Cortex of kidney (tissue), 1 donor: ENCODE measurements at places on chromosomes 4 and X.

DNA sequence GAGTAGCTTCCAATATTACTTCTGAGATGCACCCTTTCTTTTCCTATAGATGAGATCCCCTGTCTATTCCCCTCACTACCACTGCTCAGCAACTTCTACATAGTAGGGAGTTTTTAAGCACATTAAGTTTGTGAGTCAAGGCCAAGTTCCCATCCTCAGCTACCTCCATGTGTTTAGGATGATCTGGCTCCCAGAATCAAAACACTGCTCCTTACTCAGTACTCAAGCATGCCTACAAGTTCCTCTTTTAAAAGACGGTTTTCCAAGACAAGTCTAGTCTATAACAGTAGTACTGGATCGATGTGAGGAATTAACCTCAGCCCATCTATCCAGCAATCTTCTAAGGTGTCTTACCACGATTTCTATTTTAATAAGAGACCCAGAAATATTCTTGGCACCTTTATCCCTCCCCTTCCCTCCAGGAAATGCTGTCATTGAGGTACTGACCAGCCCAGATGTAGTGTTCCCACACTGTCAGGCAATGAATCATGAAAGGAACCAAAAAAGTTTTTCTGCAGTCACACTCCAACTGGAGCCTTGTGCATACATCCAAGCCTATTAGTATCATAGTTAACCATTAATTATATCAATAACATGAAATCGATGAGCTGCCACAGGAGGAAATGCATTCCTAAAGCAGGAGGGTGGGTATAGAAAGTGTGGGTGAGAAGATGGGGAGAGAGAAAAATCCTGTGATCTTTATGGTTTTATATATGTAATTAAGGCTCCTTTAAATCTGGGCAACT is 29.6 kb downstream of the AREG start:
- no peak for DNase-seq

DNA sequence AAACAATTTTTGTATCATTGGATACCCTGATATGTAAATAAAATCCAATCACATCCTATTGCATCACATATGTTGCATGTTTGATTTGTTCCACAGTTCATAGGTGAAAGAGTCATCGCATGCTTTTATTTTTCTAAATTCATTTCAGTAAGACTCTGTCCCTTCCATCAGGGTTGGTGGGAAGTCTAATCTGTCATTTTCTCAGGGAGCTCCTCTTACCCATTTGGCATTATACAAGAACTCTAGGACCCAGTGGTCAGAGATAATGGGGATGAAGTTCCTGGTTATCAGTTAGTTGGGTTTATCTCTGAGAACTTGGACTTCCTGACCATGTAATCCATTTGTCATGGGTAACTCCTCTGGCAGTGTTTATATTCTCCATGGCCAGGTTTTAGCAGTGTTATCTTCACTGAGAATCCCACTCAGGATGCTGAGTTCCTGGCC is 227.1 kb upstream of the JADE1 start:
- DNase-seq, result no peak

DNA sequence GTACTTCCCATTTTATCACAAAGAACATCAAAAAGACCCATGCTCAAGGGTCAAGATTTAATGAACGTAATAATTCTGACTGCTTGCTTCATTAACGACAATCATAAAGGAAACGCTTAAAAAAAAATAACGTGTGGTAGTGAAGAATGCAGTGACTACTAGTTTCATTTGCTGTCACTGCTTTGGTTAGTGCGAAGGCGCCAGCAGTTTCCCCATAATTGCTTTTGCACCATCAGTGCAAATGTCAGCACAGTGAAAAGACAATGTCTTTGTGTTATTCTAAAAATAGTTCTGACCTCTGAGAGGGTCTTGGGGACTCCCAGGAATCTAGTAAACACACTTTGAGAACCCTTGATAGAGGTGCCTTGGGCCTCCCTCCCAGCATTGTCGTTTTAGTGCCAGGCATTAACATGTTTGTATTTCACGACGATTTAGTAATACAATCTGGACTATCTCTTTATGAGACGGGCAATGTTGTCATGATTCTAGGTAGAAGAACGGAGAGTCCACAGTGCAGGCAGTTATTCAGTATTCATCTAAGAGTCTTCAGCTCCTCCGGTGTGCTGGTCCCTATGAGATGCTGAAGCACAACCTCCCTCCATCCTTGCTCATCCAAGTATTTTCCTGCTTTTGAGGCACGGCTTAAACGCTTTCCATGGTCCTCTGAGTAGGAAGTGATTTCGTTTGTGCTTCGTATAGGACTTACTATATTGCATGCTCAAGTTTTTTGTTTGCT is 71.0 kb downstream of the AFF1 start:
- DNase-seq, result no peak

- DNase-seq, result no peak
These were observed 34.8 kb downstream of the KLHL5 start for GRCh38 chr4:39096847-39097246.

- DNase-seq, result no peak
These were observed 2.2 kb downstream of the ATP8A1 start for GRCh38 chr4:42654631-42655268.

GRCh38 chrX:67780694-67781109 is 236.9 kb downstream of the AR start:
- DNase-seq, result no peak

- DNase-seq, result no peak
These were observed 99.1 kb upstream of the FAM47C start for GRCh38 chrX:36908801-36909675.

DNA sequence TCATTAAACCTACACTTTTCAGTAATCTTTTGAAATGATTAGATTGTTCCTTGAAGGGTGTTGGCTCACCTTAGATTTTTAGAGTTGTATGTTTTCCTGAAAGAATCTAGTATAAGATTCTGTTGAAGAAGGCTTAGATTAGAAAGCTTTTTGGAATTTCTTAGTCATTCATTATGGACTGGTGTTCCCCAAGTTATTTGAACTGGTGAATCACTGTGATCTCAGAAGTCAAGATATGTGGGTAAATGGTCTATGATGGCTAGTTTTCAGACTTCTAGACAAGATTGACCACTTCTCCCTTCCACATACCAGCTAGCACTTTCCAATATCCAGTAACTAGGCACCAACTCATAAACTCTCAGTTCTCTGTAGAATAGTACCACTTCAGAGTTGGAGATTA is 138.1 kb downstream of the KDM6A start:
- DNase-seq, result no peak

DNA sequence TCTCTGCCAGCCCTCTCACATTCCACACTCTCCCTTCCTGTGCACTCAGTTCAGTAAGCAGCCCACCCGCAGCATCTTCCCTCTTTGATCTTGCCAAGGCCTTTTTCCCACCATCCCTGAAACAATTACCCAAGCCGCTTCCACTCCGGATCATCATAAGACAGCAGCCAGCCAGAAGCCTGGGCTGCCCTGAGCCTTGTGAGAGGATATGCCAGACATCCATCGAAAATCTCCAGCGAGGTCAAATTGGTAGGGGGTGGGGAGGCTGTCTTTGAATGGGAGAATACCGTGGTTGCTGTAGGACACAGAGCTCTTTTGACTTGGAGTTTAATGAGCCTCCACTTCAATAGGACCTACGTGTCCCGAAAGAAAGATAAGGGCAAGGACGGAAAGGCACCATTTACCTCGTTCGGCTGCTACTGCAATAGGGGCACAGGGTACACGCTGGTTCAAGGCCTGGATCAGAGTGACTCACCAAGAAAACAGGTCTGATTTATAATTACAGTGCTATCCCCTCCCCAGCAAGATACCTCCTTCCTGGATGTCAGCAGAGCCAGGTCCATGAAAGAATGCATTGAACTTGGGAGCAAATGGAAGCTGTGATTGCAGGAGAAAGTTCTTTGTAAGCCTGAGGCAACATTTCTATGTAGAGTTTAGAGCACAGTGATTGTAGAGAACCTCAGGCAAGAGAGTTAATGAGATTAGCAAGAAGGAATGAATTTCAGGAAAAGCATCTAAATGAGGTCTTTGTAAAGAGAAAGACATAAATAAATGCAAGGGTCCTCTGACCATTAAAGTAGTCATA is 39.5 kb downstream of the AMOT start:
- no peak for DNase-seq

- no peak for DNase-seq
These were observed 179.2 kb downstream of the AASDH start for GRCh38 chr4:56208103-56208502.

DNA sequence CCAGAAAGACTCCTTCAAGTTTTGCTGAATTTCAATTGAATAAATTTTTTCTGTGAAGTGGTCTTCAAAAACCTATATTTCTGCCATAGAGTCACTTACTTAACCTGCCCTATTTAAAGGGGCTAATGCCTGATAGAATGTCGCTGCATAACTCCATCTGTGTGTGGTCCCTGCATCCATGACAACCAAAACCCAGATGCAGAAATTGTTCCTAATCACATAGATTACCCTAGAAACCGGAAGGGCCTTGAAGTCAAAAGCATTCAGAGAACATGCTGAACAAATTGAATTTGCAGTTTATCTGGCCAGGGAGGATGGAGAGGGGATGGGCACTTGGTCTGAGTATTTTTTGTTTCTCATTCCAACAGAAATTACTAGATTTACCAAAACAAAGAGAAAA is 1.5 kb upstream of the PARM1 start:
- no peak for DNase-seq

GRCh38 chrX:63426519-63426918 is 75.4 kb upstream of the SPIN4 start:
- no peak for DNase-seq

GRCh38 chr4:7867701-7868435 is 71.8 kb downstream of the AFAP1 start:
- no peak for DNase-seq

GRCh38 chr4:2249526-2250356 is 7.8 kb upstream of the HAUS3 start:
- no peak for DNase-seq

GRCh38 chr4:56297776-56298175 is 89.5 kb downstream of the AASDH start:
- no peak for DNase-seq

DNA sequence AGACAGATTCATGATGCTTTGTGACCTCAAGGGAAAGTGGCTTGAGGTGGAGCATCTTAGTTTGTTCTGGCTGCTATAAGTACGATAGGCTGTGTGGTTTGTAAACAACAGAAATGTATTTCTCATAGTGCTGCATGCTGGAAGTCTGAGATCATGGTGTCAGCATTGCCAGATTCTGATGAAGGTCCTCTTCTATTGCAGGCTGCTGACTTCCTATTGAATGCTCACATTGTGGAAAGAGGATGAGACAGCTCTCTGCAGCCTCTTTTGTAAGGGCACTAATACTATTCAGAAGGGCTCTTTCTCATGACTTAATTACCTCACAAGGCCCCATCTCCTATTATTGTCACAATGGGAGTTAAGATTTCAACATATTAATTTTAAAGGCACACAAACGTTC is 1674.0 kb upstream of the PCDH7 start:
- no peak for DNase-seq

- DNase-seq, result no peak
These were observed 893.9 kb downstream of the PCDH7 start for GRCh38 chr4:31613946-31614623.

DNA sequence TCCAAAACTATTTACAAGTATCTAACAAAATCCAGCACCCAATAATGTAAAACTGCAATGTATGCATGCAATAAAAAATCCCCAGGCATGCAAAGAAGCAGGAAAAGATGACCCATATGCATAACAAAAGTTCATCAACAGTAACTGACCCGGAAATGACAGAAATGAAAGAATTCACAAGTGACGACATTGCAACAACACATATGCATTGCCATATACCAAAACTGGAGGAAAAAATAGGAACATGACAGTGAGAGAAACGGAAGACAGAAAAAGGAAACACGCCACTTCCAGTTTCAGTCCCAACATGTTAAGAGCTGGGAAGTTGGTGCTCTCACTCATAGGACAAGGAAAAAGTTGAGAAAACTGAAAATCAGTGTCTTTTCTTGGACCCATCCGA is 154.6 kb downstream of the EVC2 start:
- no peak for DNase-seq

DNA sequence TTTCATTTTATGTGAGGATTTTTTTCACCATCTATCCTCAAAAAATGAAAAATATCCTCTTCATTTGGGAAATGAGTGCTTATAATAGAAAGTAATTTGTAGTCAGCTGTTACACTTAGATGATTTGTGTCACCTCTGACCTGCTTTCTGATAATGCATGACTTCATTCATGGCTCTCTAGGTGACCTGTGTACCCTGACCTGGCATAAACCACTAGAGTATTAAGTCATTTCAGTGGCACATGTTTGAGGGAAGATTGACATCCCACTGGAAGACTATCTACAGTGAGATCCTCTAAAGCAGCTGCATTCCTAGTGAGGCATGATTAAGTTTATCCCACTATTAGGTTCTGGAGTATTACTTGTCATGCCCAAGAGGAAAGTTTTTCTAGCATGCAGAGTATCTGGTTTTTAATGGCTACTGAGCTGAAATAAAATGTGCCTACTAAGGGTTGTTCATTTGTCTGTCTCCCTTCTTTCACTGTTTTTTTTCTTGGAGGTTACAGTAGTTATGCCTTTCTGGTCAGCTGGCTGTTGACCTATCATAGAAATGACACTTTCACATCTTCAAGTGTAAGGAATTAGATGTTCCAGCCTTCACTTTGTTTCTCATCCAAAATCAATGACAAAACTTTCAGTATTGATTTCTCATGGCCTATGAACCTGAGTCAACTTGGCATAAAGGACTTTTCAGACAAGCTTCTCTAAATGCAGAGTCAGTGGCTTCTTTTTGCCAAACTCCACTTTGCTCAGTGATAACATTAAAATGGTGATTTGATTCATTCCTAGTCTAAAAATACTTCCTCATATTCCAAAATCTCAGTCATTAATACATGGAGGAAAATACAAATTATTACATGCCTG is 33.1 kb downstream of the TET2 start:
- no peak for DNase-seq

DNA sequence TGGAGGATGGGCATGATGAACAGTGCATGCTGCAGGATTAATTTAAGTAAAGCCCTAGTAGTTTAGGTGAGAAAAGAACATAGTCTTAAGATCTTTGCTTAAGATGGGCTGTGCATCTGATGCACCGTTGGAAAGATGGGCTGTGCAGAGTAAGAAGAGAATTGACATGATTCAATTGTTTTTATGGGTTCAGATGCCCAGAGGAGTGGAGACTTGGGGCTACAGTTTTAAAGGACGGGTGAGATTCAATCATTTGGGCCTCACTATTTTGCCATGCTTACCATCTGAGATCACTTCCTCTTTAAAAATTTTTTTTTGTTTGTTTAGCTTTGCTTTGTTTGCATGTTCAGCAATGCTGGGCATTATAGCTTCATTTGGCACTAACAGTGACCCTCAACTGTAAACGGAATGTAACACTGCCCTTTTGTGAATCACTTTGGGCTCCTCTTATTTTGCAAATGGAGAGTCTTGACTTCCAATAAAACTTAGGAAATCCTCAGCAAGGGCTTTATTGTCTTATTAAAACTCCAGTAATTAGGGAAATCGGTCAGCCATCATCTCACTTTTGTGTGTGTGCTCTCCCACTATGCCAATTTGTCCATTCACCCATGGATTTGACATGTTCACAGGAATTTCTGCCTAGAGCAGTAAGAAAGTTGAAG is 216.1 kb upstream of the TLL1 start:
- no peak for DNase-seq

DNA sequence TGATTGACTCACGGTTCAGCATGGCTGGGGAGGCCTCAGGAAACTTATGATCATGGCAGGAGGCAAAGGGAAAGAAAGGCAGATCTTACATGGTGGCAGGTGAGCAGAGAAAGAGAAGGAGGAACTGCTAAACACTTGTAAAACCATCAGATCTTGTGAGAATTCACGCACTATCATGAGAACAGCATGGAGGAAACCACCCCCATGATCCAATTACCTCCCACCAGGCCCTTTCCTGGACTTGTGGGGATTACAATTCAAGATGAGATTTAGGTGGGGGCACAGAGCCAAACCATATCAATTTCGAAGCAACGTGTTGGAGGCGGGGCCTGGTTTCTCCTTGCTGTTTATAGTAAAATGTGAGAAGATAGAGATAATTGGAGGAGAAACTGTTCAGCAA is 167.4 kb downstream of the GABRB1 start:
- no peak for DNase-seq
